Left ventricle myocardium inferior (tissue), 1 donor: ENCODE measurements at places on chromosomes 6 and 20.

GRCh38 chr6:71599359-71599758 is 287.0 kb upstream of the RIMS1 start:
- DNase-seq, result no peak
- H3K4me3 ChIP-seq, result no peak overlapping the region
- no peaks in the 10 kb centered on the region for H3K27me3 ChIP-seq
- no peaks in the 10 kb centered on the region for H3K36me3 ChIP-seq
- H3K4me1 ChIP-seq, result peaks cover 9% of the 10 kb centered on the region

DNA sequence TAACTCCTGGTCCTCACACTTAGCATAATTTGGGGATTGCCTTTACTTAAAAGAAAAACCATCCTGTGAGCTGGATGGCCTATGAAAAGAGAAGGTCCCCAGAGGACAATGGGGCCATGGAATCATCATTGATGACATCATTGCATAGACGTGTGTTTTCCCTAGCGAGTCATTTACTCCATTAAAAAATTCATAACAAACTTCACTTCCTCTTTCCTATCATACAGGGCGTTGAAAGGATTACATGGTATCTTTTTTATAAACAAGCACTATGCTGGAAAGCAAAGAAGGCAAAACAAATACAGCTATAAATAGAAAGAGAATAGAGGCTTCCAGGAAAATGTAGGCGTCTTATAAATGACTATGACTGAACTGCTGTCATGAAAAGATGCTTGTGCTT is 11.3 kb upstream of the COL12A1 start:
- H3K36me3 ChIP-seq, result no peaks in the 10 kb centered on the region
- no peak overlapping the region for H3K4me3 ChIP-seq

DNA sequence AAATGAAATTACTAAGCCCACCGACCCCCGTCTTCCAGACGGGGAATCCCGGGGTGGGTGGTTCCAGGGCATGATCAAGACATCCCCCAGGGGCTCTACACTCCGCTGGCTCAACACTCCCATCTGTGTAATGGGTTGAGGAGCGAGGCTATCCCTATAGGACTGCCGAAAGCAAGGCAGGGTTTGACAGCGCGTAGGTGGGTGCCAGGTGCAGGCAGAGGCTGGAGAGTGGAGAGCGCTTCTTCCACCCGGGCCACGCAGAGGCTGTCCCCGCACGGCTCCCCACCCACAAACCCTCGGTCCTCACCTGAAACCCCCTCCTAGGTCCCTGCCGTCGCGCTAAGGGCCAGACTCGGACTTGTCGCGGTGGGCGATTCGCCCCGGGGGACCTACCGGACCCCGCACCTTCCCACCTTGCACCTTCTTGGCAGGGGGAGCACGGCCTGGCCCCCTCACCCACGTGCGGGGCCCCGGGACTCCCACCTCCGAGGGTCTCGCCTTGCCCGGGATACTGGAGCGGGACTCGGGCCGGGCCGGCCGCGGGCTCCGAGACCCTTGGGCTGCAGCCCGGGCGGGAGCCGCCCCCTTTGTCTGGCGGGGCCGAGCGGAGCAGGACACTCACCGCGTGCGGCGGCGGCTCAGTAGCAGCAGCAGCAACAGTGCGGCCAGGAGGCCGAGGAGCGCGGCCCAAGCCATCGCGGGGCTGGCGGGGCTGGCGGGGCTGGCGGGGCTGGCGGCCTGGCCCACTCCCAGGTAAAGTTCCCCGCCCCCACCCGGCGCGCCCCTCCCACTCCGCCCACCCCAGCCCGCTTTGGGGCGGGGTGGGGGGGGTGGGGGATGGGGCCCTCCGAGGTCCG is at the start of gene PTGIS:
TSS of gene PTGIS (minus strand) at position 717 of the 857 bp plus-strand sequence. CDS start at position 696, 21 bp downstream.
- peak within 1 kb of the TSS; percentile 88 for H3K27ac ChIP-seq
- no peak for DNase-seq
- peaks cover 67% of the 10 kb centered on the region for H3K27me3 ChIP-seq
- H3K4me3 ChIP-seq, result peak within 1 kb of the TSS; percentile 71
- peaks cover 22% of the 10 kb centered on the region for H3K4me1 ChIP-seq
- H3K36me3 ChIP-seq, result no peaks in the 10 kb centered on the region

- peaks cover 84% of the 10 kb centered on the region for H3K4me1 ChIP-seq
- no peak for DNase-seq
- peaks cover 51% of the 10 kb centered on the region for H3K36me3 ChIP-seq
- no peak overlapping the region for H3K27ac ChIP-seq
Measured at GRCh38 chr6:122458087-122458486, 13.5 kb downstream of the SERINC1 start.

DNA sequence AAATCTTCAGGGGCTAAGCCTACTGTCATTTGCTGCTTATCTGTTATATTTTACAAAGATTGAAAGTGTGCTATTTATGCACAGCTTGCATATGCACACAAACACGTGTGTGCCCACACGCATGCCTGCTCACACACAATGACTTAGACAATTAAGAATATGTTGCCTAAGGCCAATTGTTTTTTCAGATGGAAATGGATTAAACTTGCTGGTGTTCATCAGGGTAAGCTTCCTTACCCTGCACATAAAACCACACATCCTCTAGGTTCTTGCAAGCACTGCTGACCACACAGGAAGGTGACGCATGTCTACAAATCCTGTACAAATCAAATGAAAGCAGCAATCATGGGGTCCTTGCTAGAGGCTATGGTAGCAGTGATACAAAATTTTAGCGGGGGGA is 58.4 kb downstream of the GJA10 start:
- no peak for DNase-seq
- H3K4me3 ChIP-seq, result no peak overlapping the region
- H3K27me3 ChIP-seq, result no peaks in the 10 kb centered on the region
- peaks cover 13% of the 10 kb centered on the region for H3K36me3 ChIP-seq

DNA sequence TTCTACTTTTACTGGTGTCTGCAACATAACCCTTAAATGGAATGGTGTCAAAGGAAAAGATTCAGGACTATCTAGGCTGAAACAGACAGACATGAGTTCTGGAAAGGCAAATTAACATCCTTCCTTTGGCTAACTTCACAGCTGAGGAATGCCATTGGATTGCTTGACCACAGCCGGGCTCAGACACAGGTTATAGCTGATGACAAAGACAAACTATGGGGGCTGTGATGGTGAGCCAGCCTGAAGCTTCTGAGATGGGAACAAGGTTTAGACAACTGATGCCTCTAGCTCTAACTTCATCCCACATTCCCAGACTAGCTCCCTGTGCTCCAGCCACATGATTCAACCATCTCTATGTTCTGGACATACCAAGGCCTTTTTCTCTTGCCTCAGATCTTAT is 15.3 kb downstream of the POLR1C start:
- H3K36me3 ChIP-seq, result peaks cover 83% of the 10 kb centered on the region
- no peaks in the 10 kb centered on the region for H3K4me1 ChIP-seq
- no peak overlapping the region for H3K27ac ChIP-seq
- no peaks in the 10 kb centered on the region for H3K27me3 ChIP-seq
- DNase-seq, result no peak

GRCh38 chr6:137089305-137089704 is 44.5 kb upstream of the IL20RA start:
- H3K27me3 ChIP-seq, result no peaks in the 10 kb centered on the region
- H3K4me1 ChIP-seq, result peaks cover 3% of the 10 kb centered on the region
- no peaks in the 10 kb centered on the region for H3K36me3 ChIP-seq
- no peak overlapping the region for H3K4me3 ChIP-seq
- DNase-seq, result no peak
- H3K27ac ChIP-seq, result no peak overlapping the region

GRCh38 chr20:25461786-25462545 is 54.5 kb downstream of the GINS1 start:
- H3K4me3 ChIP-seq, result no peak overlapping the region
- H3K4me1 ChIP-seq, result peaks cover 12% of the 10 kb centered on the region
- no peak overlapping the region for H3K27ac ChIP-seq
- DNase-seq, result no peak
- no peaks in the 10 kb centered on the region for H3K27me3 ChIP-seq

DNA sequence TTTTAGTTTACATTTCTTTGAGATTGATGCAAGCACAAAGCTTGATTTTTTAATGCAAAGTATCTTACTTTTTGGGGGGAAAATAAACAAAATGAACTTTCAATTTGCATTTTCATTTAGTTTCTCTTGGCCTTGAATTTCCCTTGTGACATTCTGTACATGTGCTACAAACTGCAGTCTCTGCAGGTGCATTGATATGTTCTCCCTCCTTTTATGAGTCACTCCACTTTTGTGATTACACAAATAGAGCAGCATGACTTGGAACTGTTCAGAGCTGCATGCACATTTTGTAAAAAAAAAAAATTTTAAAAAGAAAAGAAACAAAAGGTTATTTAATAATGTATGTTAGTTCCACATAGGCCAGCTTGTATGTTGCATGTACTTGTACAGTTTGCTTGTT is 220.0 kb upstream of the KCNQ5 start:
- no peaks in the 10 kb centered on the region for H3K27me3 ChIP-seq
- H3K27ac ChIP-seq, result no peak overlapping the region
- DNase-seq, result no peak
- H3K4me1 ChIP-seq, result no peaks in the 10 kb centered on the region
- H3K36me3 ChIP-seq, result no peaks in the 10 kb centered on the region

- no peak overlapping the region for H3K4me3 ChIP-seq
- DNase-seq, result no peak
- H3K27ac ChIP-seq, result no peak overlapping the region
- peaks cover 8% of the 10 kb centered on the region for H3K4me1 ChIP-seq
Measured at GRCh38 chr6:45500924-45501816, 123.4 kb upstream of the SUPT3H start.

- no peaks in the 10 kb centered on the region for H3K4me1 ChIP-seq
- H3K4me3 ChIP-seq, result no peak overlapping the region
- DNase-seq, result no peak
- H3K36me3 ChIP-seq, result no peaks in the 10 kb centered on the region
- H3K27ac ChIP-seq, result no peak overlapping the region
Measured at GRCh38 chr6:5582762-5583161, 321.4 kb downstream of the FARS2 start.
